Osteocyte (in vitro differentiated cells): ENCODE measurements at places on chromosomes 13 and 19. TPM values are rescaled to one million over a fixed set of nuclear protein-coding genes. Genes with fewer than 3 reads are reported as not detected.

DNA sequence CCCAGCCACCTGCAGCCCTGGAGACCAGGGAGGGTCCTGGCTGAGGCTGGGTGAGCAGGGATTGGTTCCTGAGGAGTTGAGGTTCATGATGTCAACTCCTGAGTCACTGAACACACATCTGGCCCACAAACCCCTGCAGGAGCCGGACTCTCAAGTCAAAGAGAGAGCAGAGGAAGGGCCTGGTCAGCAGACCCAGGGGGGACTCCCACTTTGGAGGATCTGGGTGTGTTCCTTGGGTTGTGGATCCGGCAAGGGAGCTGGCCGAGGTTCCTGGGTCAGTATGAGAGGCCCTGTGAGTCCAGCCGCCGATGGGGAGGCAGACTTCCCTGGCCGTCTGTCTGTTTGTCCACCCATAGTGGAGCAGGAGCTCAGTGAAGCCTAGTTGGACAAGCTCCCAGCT, 4.0 kb downstream of the SLC7A10 start:
- no peak for DNase-seq

- no peak for DNase-seq
These were observed 249.6 kb upstream of the SPRY2 start for GRCh38 chr13:80590551-80590950.

- DNase-seq, result no peak
These were observed 1.5 kb upstream of the CEBPA start for GRCh38 chr19:33303791-33304345.

DNA sequence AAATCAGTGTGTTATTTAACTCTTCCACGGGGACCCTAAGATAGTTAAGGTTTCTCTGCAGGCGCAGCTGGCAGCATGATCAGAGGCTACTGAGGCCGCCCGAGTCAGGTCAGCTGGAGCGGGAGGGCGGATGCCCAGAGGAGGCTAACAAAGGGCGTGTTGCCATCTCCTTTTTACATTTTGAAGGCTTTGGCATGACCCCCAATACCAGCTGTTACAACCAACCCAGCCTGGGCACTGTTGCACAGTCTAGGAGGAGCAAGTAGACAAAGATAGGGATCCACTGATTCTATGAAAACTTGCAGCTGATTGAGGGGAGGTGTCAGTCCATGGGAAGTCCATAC, 15.7 kb downstream of the COL4A2 start:
- no peak for DNase-seq

GRCh38 chr19:35224681-35225571, 3.6 kb downstream of the FAM187B start:
- DNase-seq, result peak; percentile 81

DNA sequence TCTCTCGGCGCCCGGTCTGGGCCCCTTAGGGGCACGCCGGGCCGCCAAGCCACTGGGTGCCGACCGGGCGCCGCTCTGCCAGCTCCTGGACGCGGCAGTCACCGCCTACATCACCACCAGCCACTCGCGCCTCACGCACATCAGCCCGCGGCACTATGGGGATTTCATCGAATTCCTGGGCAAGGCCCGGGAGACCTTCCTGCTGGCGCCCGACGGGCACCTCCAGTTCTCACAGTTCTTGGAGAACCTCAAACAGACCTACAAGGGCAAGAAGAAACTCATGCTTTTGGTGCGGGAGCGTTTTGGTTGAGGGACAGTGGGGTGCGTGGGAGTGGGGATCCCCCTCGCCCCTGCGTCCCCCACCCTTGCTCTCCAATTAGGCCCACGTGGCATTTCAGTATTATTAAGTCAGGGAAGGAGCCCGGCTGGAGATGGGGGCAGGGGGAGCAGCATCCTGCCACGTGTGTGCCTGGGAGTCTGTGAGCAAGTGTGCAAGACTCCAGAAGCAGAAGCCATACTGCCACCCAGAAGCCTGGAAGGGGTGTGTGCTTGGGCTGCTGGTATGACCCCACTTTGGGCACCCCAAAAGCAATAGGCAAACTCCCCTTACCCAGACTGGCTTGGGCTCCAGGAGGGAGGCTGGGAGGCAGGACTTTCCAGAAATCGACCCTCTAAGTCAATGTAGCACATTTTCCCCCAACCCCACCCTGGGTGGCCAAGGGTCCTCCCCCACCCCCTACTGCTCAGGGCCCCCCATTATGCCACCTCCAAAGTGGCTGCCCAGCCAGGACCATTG, 35.7 kb downstream of the ZSWIM4 start:
- DNase-seq, result no peak

GRCh38 chr19:41373993-41374392, 2.3 kb upstream of the TMEM91 start:
- DNase-seq, result peak; percentile 97

GRCh38 chr19:39370735-39371134, 20.2 kb downstream of the PAF1 start:
- DNase-seq, result no peak

GRCh38 chr13:32902029-32902780, 114.0 kb upstream of the KL start:
- no peak for DNase-seq

DNA sequence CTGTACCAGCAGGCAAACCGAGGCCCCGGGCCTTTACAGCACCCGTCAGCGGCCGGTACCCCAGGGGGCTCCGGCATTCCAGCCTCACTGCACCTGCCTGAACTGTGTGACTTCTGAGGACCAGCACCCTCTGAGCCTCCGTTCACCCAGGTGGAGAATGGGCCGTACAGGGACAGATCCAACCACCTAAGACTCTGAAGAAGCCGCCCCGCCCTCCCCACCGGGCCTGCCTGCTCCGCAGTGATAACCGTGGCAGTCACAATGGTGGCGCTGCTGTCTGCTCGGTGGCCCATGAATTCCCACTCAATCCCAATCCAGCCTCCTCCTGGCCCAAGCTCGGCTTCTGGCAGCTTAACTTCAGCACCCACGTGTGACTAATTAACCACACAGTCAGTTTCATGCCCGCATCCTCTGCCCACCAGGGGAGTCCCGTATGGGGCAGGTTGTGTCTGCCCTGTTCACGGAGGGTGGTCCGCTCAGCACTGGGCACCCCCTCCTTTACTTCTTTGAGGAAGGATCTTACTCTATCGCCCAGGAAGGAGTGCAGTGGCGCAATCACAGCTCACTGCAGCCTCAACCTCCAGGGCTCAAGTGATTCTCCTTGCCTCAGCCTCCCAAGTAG, 3.4 kb downstream of the TCF3 start:
- DNase-seq, result no peak

RELB gene
- total RNA-seq, result 14.3 and 15.1 TPM in 2 replicates

ZNF677 gene
- 24.8 and 28.4 TPM in 2 replicates for total RNA-seq

SLC10A2 gene
- total RNA-seq, result not detected in 2 replicates

CEACAM7 gene
- total RNA-seq, result not detected in 2 replicates
